ENCODE measurements at places on chromosomes 4 and X.

DNA sequence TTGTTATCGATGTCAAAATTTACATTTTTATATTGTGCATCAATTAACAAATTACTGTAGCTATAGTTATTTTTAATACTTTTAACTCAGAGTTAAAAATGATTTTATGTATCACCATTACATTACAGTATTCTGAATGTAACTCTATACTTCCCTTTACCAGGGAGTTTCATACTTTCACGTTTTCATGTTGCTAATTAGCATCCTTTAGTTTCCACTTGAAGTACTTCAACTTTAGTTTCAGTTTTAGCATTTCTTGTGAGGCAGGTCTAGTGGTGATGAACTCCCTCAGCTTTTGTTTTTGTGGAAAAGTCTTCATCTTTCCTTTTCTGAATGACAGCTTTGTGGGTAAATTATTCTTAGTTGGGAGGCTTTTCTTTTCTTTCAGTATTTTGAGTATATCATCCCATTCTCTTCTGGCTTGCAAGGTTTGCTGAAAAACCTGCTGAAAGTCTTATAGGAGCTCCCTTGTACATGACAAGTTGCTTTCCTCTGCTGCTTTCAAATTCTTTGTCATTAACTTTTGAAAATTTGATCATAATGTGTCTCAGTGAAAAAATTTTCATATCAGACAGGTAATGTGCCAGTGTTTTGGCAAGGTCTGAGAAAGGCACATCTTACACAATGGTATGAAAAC is 9.8 kb upstream of the CISD2 start:
- DNase-seq: no peak

DNA sequence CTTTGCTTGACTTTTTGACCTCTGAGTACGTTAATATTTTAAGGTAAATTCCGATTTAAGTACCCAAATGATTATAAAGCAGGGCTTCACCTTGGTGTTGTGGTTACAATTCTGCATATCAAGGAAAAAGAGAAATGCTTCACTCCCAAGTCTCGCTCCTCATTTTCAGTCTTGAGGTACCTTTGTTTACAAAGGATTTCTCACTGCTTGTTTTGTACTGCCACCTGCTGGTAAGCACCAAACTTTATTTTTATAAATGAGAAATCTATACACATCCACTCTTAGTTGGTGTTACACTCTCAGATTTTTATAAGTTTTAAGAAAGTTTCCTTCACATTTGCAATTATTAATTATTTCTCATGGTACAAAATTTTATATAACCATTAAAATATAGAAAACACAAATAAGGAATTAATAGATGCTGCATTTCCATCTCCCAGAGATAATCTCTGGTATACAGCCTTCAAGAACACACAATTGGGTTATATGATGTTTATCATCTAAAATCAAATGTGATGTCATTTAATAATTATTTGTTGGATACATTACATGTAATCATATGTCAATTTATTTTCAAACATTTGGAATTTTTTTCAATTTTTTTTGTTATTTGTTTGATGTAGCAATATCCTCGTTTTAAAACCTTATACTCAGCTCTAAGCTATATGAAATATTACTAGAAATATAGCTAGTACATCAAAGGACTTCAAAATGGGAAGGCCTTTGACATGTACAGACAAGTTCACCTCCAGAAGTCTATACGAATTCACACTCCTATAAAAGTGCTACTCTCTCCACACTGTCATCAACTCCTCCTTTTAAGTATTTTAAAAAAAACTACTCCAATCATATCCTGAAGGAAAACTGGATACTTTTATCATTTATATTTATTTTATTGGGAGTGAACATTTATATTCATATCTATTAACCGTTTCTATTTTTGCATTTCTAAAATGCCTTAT is 179.9 kb downstream of the KCNIP4 start:
- DNase-seq: peak; percentile 77

- no peak for DNase-seq
These were observed 41.7 kb upstream of the DDX60 start for GRCh38 chr4:168360271-168360670.

DNA sequence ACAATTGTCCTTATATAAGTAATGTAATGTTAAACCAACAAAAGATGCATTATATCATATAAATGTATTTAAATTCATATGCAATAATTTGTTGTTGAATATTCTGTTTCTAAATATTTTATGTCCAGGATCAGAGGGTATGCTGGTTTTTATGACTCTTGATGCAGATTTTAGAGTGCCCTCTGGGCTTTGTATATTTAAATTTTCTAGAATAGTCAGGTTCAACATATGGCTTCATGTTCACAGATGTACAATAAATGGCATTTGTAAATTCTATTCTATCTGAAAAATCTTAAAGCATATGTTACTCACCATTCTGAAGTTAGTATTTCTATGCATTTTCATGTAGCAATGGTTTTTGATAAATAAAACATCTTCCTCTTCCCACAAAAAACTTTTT is 1555.4 kb downstream of the PCDH18 start:
- no peak for DNase-seq

GRCh38 chr4:99723612-99724011 is 66.0 kb upstream of the C4orf54 start:
- DNase-seq: no peak

DNA sequence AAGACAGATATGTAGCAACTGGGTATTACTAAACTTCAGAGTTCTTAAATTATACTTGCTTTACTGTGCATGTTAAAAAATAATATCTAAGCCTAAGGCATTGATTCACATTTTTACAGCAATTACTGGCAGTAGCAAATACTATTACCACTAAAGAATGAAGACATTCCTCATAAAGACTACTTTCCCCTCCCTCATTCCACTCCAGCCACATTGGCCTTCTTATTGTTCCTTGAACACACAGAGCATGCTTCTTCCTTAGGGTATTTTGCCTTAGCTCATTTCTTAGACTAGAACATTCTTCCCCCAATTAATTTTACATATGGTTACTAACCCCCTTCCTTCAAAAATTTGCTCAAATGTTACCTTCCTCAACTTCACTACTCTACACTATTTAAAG is 717.0 kb downstream of the CCSER1 start:
- DNase-seq: no peak

DNA sequence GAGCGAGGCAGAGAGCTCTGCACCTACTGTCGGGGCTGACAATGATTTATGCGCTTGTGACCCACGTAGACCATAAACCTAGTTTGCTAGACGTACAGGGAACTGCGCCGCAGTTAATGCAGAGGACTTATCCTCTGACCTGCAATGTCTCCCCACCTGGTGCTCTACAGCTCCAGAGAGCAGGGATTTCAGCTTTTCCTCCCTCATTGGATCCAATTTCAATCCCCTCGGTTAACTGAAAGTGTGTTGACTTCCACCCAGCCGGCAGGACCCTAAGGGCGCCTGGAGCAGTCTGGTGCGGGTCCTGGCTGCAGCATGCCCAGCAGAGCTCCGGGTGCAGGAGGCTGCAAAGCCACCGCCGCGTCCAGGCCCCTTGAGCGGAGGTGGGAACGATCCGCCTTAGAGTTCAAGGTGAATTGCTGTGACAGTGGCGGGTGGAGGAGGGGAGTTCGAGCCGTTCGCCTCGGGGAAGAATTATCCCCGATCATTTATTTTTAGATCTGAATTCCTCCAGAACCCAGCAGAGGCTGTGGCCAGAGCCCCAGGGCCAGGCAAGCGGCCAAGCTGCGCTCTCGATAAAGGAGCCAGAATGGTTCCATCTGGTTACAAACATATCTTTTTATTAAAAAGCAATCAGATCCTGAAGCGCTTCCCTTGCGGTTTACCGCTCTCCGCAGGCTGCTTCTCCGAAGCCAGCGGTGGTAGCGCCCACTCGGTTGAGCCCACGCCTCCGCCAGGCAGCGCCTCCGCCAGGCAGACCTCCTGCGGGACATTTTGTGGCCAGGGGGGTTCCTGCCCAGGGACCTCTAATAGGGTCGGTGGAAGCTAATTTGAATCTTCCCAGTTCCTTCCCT is 66.0 kb downstream of the FBXO8 start:
- DNase-seq: no peak

DNA sequence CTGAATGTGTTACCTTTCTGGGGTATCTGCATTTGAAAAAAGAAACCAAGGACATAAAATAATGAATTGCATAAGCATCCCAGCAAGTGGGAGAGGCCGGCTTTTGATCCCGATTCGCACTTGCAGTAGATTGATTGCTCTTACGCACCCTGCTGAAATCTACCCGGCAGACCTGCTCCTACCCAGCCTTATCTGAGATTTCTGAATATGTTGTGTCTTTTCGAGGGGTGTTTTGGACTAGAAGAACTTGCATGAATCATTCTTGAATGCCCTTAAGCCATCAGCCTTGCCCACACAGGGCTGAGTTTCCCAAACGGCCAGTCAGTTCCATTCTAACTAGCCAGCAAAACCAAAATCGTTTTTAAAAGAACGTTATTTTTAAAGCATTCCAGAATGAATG is 174.4 kb upstream of the BCOR start:
- no peak for DNase-seq

GRCh38 chr4:182019148-182019652 is 224.0 kb upstream of the TENM3 start:
- no peak for DNase-seq

GRCh38 chr4:100177855-100178254 is 12.4 kb downstream of the DDIT4L start:
- no peak for DNase-seq

GRCh38 chrX:130174045-130174704 is 2.4 kb downstream of the RAB33A start:
- DNase-seq: no peak

DNA sequence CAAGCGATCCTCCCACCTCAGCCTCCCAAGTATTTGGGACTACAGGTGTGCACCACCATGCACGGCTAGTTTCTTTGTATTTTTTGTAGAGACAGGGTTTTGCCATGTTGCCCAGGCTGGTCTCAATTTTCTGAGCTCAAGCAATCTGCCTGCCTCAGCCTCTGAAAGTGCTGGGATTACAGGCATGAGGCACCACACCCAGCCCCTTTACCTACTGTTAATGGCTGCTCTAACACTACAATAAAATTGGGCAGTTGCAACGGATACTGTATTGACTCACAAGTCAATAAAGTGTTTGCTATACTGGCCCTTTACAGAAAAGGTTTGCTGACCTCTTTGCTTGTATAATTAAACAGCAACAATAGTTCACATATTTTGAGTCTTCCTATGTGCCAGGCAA is 41.5 kb downstream of the TRIM2 start:
- DNase-seq: no peak

All from NCI-H524 (cell line).